ENCODE measurements at places on chromosomes 2 and 18.

DNA sequence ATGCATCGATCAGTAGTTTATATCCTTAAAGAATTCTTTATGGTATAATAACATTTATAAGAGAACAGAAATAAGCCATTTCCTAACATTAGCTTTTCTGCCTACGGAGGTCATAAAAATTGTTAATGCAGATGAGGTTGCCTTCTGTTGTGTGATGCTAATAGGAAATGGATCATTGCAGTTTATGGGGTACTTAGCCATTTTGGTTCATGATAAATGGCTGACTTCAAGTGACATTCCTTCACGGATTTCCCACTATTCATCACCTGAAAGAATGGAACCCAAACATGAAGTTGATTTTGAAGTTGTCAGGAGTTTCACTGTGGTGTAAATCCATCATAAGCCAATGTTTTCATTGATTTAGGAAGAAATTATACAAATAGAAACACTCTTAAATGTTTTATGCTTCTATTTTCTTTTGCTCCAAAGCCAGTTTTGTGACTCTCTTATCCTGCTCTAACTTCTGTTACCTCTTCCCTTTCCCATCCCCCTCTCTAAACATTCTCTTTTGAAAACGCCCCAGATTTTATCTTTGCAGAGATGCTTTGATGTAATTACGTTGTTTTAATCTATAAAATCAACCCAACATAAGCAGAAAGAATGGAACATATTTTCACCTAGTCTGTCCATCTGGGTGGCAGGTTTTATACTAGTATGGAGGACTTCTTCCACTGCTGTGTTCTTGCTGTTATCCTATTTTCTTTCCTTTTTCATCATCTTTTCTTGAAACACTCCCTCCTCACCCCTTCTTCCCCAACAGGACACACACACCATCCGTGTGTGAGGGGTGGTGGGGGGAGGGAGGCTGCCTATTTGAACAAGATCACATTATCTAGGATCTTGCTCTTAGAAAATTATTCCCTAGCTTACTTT is 58.2 kb downstream of the GREB1L start:
- DNase-seq = no peak

DNA sequence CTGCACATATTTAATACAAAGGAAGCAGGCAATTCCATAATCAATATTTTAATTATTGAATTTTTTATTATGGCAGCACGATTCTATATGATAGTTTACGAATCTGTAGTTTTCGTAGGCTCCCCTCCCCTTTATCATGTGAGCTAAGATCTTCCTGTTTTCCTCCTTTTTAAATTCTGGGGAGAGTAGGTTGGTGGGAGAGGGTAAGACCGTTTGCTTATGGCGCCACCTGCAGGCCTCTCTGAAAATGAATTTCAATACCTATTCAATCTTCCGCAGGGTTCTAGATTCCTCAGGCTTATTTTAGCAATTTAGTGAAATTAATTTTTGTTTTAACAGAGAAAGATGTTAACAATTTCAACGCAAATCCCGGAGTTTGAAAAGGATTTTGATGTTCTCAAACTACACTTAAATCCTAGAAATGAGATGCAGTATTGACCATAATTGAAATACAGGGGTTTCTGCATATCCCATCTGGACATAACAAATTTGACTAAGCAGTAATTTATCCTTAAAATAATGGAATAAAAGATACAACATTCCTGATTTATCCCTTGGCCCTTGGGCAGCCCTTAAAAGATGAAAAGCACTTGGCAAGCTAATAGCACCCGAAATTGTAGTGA is 12.8 kb upstream of the GBX2 start:
- DNase-seq = peak; percentile 21

GRCh38 chr2:112629224-112629623 is 16.5 kb upstream of the SLC20A1 start:
- no peak for DNase-seq

DNA sequence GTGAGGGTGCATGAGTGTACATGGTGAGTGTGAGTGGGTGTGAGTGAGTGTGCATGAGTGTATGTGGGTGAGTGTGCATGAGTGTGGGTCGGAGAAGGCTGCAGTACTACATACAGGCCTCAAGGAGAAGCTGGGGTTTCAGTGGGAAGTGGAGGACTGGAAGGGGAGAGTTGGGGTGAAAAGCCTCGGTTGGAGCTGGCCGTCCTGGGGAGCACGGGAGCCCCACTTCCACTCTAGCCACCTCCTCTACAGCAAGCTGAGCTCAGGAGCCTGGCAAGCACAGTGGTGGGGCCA is 68.7 kb upstream of the HPCAL1 start:
- no peak for DNase-seq

- no peak for DNase-seq
Measured at GRCh38 chr2:75310876-75311275, 111.6 kb upstream of the TACR1 start.

GRCh38 chr2:150319658-150320555 is 167.6 kb downstream of the RND3 start:
- no peak for DNase-seq

GRCh38 chr2:43268066-43268953 is 41.9 kb upstream of the ZFP36L2 start:
- DNase-seq = no peak

DNA sequence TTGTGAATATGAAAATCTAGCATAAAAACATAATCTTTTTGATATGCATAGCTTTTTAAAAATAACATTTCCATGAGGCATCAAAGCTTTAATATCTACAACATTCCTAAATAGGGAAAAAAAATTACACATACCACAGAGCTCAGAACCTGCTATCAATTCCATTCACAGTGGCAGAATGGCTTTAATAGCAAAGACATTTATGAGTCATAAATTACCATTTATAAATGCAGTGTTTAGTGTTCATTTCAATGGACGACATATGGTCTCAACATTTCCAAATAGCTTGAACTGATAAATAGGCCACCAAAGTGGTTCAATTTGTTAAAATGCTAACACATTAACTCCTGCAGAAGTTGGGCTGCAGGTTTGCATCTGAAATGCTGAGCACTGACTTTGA is 600.6 kb upstream of the SETBP1 start:
- DNase-seq = no peak

- DNase-seq = no peak
Measured at GRCh38 chr18:5627776-5628511, 84.1 kb upstream of the EPB41L3 start.

DNA sequence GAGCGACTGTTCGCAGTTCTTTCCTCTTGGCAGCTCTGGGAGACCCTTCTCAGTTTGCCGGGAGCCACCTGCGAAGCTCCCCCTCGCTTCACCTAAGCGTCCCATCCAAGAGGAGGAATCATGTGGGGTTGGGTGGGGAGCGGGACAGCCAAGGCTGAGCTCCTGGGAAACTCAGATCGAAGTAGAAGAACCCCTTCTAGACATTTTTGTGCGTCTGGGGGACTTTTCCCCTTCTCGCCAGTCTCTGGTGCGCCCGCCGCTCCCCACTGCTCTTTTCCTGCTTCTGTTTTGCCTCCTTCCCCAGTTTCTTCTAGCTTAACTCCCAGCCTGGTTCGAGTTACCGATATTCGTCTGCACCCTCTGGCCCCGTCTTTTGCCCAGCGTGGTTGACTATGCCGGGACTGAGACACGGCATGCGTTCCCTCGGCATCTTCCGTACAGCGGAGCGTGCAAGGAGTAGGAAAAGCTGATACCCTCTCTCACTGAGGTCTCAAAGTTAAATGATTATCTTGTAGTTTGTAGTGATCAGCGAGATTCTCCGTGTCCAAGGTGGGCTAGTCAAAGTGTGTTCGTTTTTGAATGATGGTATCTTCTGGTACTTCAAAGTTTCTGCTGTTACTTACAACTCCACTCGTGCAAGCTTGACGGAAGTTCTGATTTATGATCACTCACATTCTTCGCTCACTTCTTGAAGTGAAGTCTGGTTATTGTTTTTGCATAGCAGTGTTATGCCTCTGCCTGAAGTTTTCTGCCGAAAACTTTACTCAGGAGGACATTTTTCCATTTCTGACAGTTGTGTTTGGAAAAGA is 664 bp downstream of the CAMKMT start:
- peak; percentile 61 for DNase-seq

GRCh38 chr2:97728091-97728731 is 14.8 kb downstream of the ZAP70 start:
- no peak for DNase-seq

DNA sequence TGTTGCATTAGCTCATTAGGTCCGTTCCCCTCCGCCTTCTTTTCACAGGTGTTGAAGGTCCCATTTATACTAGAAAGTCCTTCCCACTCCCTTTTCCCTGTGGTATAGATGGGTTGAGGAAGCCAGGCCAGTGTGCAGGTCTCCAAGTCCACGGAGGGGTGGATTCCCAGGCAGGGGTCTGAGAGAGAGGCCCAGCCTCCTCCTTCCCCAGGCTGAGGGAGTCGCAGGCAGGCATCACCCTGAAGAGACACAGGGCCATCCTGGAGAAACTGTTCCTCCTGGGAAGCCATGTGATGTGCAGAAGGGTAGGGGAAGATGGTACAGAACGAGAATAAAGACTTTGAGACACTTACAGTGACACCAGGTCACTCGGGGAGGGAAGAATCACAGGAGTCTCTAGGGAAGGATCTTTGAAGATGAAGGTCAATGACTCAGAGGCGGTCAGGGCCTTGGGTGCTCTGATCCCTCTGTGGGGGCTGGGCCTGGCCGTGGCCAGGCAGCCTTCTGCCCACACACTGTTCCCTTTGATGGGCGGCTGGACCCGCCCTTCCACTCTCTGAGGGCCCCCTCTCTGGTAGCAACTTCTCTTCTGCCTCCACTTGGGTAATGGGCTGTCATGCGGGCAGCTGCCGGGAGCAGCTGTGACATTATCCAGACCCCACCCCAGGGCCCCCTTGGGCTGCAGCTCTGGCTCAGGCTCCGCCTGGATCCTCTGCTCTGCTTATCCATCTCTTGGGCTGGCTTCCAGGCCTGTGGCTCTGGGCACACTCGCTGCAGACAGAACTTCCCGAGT is 45.1 kb downstream of the RHOB start:
- DNase-seq = no peak

- DNase-seq = no peak
Measured at GRCh38 chr2:161217597-161218185, 57.5 kb downstream of the TANK start.

DNA sequence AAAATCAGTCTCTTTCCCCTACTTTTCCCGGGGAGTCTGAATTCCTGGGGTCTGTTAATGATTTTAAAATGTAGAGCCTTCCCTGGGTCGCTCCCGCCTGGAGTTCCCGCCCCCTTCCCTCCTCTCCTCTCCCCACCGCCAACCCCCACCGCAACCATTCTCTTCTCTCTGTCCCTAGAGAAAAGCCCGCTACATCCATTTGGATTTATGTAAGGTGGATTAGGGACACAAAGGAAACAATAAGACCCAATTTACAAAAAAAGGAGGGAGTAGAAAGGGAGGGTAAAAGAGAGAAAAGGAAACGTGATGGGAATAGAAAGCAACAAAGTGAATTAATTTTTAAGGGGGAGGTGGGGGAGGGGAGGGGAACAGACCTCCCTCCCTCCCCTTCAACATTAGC is 2.2 kb downstream of the EPHA4 start:
- no peak for DNase-seq

DNA sequence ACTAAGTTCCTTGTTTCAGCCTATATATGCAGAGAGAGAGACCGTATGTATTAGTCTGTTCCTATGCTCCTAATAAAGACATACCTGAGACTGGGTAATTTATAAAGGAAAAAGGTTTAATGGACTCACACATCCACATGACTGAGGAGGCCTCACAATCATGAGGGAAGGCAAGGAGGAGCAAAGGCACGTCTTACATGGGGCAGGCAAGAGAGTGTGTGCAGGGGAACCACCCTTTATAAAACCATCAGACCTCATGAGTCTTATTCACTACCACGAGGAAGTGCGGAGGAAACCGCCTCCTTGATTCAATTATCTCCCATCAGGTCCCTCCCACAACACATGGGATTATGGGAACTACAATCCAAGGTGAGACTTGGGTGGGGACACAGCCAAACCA is 73.8 kb downstream of the TMEM18 start:
- no peak for DNase-seq

- DNase-seq = no peak
Measured at GRCh38 chr2:130381619-130382018, 25.8 kb downstream of the PTPN18 start.

DNA sequence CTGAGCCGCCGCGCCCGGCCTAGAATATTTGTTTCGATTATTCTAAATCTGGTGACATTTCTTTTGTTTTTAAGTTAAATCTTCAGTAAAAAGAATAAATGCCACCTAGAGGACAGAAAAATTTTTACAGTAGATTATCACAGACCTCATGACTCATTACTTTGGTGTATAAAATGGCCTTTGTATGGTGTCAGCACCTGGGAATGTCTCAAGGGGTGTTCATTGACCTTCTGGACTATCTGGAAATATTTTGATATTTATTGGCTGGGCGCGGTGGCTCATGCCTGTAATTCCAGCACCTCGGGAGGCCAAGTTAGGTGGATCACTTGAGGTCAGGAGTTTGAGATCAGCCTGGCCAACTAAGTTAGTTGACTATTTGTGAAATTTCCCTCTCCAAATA is 30.3 kb upstream of the SLC30A6 start:
- DNase-seq = no peak

- DNase-seq = no peak
Measured at GRCh38 chr2:221518935-221519625, 53.0 kb downstream of the EPHA4 start.

- no peak for DNase-seq
Measured at GRCh38 chr18:45874491-45875184, 49.2 kb downstream of the SIGLEC15 start.

DNA sequence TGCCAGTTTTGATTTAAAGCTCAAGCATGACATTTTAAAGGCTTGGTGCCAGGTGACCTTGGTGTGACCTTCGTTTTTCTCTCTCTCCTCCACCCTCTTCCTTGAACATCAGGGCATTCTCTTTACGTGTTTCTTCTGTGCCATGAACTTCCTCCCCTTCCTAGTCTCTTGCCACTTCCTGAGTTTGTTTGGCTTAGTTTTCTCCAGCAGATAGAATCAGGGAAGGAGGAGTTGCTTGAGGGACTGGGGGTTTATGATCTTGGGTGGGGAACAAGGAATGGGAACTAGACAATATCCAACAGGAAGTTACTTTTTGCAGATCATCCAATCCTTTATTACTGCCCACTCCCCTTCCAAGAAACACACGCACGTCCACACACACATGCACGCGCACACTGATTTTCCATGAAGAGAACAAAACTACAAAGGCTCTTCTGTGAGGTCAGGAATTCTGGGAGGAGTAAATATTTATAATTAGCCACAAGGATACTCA is 210.6 kb upstream of the EPAS1 start:
- DNase-seq = no peak

GRCh38 chr18:47283476-47283875 is 32.0 kb upstream of the SKOR2 start:
- no peak for DNase-seq

- no peak for DNase-seq
Measured at GRCh38 chr18:72502671-72503431, 41.3 kb downstream of the CBLN2 start.
